Activated naive CD4-positive, alpha-beta T cell (primary cell): ENCODE measurements at places on chromosomes 11 and 22.

- DNase-seq: no peak
These were observed 1.1 kb upstream of the RASSF10 start for GRCh38 chr11:13008061-13008435.

- no peak for DNase-seq
These were observed 78.4 kb upstream of the DBX1 start for GRCh38 chr11:20238712-20239111.

DNA sequence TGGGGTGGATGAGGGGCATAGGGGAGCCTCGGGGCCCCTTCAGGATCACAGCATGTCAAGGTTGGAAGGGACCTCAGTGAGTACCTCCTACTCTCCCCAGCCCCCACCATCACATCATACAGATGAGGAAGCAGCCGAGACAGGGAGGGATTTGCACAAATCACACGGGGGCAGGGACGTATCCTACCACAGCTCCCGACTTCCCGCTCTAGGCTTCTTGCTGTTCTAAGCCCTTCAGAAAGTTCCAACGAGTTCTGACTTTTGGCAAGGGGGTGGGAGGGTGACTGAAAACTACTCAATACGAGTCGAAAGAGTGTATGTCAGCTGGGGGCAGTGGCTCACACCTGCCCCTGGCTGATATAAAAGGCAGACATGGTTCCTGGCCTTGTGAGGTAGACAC lies 4.7 kb upstream of the RAD9A start:
- no peak for DNase-seq

GRCh38 chr22:20206709-20207215 lies 55.9 kb upstream of the CCDC188 start:
- no peak for DNase-seq

GRCh38 chr11:9265211-9266131 lies at the start of gene DENND5A:
Gene DENND5A, minus strand, starts transcription at chr11:9265350. Its CDS starts 281 bp downstream, at chr11:9265069.
- DNase-seq: peak; percentile 23

- no peak for DNase-seq
These were observed 25.1 kb downstream of the CD6 start for GRCh38 chr11:60996381-60997138.
